Frontal cortex (tissue), 4 donors: ENCODE measurements at places on chromosomes 2 and 18. TPM values are rescaled to one million over a fixed set of nuclear protein-coding genes. Genes with fewer than 3 reads are reported as not detected.

DNA sequence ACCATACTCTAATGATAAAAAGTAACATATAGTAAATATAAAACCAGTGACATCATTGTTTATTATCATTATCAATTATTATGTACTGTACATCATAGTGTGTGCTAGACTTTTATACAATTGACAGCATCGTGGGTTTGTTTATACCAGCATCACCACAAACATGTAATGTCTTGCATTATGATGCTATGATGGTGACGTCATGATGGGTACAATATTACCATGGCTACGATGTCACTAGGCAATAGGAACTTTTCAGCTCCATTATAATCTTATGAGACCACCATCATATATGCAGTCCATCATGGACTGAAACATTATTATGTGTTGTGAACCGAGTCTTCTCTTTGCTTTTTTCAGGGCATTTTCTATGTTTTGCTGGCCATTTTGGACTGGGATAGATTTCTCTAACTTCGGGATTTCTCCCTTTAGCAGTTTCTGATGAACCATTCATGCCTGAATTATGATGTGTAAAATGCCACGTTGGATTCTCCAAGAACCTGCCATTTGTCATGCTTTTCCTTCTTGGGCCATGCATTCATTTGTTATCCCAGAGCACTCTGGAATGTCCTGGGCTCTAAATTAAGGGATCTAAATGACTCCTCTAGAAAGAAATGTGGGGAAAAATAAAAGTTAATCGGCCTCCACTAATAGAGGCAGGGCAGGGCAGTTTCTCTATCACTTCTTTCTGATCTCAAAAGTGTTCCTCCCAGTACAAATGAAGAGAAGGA, 325.6 kb upstream of the TNP1 start:
- DNase-seq, result no peak

- DNase-seq, result no peak
Observed at GRCh38 chr2:121429927-121430520, 100.7 kb upstream of the RNU4ATAC start.

LRRC30 gene
- not detected for total RNA-seq

GRCh38 chr2:61469424-61470121, 1.3 kb downstream of the USP34 start:
- DNase-seq, result no peak

EVX2 gene
- not detected for total RNA-seq

- DNase-seq, result no peak
Observed at GRCh38 chr2:82239176-82239575, 1934.6 kb upstream of the LRRTM1 start.

DNA sequence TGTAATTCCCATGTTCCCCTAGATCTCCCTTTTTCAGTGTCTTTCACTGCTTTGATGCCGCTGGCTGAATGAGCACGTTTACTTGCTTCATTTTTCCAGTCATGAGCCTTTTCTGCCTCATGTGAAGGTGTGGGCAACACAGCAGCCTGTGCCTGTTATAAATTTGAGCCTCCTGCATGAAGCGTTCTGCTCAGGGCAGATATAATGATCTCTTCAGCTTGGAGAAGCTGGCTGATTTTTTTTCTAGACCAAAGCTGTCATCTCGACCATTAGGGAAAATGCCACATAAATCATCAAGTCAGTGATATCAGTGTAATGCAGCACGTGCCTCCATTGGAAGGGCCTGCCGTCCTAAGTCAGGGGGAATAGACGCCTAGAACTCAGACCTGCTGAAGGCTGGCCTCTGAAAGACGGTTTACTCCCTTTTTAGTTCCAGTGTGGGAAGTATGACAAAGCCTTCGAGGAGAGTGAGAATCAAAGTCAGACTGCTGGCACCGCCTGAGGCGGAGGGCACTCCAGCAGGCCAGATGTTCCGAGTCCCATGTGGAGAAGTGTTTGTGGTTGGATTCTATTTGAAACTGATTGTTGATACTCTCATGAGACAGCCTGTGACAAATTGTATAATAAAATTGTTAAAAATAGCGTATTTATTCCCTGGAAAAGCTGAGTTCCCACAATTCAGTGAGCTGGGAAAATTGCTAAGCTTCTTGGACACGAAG, 196.5 kb downstream of the MYO1B start:
- no peak for DNase-seq

EFR3B gene
- total RNA-seq, result 42.0 TPM
